ENCODE measurements at places on chromosomes 1 and 21. TPM values are rescaled to one million over a fixed set of nuclear protein-coding genes. Genes with fewer than 3 reads are reported as not detected.

The OR2L5 gene
- not detected for total RNA-seq

The CACYBP gene
- total RNA-seq, result 416 TPM

The IL20 gene
- not detected for total RNA-seq

The PFKFB2 gene
- total RNA-seq, result 1.8 TPM

The MPL gene
- not detected for total RNA-seq

The DNASE2B gene
- not detected for total RNA-seq

The SLC30A2 gene
- not detected for total RNA-seq

The MCOLN2 gene
- total RNA-seq, result 0.18 TPM

The RYR2 gene
- total RNA-seq, result not detected

The PLA2G2F gene
- total RNA-seq, result not detected

The AGT gene
- 0.04 TPM for total RNA-seq

The TXNDC12 gene
- total RNA-seq, result 28.8 TPM

The LCE1D gene
- not detected for total RNA-seq

The HEYL gene
- not detected for total RNA-seq

The CRYBG2 gene
- not detected for total RNA-seq

The CTPS1 gene
- total RNA-seq, result 42.6 TPM

The CLDN17 gene
- total RNA-seq, result not detected

The KLHL21 gene
- 25.3 TPM for total RNA-seq
